Inflammatory macrophage treated with lipopolysaccharide for 4 hours (primary cell): ENCODE measurements at places on chromosomes 7 and 10.

DNA sequence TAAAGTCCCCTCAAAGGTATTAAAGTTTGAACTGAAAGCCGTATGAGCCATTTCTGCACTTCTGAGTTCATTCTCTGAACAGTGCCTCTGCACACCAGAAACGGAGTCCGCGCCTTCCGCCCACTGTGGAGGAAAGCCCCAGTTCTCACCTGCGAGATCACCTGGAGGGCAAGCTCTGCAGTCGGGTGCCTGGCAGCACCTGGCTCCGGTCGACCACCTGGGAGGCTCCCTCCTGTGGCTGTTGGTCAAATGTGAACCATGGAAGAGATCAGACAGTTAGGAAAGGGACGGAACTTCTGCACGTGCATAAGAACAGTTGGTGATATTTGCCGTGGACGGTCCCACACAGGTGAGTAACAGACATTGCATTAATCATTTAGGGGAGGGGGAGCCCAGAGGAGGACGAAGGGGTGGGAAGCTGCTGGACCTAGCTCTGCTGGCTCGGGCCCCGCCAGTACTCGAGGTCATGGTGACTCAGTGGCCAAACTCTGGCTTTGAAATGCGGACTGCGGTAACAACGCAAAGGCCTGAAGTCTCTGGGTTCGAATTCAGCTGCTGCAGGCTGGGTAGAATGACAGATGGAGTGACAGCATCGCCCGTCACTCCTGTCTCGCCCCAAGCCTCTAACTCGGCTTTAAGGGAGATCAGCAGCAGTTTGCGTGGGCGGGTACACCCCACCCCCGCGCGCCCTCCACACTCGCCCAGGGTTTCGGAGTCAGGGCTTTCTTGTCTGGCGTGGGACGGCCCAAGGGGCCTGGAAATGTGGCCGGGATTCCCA lies 1.7 kb upstream of the DPYSL4 start:
- no peak for DNase-seq

- no peak for DNase-seq
These were observed at the start of gene RBP4 for GRCh38 chr10:93601146-93601773. Gene RBP4 (minus strand): TSS chr10:93601235. CDS start chr10:93601028, 207 bp downstream.

- DNase-seq = peak; percentile 74
These were observed 19.8 kb downstream of the CCNY start for GRCh38 chr10:35355971-35356724.

DNA sequence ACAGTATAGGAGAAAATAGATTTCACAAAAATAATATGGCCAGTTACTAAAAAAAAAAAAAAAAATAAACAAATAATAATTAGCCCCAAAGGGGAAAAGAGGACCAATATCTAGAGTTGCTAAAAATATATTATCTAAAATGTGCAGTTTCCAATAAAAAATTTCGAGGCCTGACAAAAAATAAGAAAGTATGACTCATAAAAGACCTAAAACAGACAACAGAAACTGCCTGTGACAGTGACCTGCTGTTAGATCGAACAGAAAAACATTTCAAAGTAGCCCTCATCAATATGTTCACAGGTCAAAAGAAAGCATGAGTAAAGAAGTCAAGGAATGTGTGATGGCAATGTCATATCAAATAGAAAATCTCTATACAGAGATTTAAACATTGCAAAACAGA lies 11.8 kb upstream of the TSPAN12 start:
- no peak for DNase-seq

DNA sequence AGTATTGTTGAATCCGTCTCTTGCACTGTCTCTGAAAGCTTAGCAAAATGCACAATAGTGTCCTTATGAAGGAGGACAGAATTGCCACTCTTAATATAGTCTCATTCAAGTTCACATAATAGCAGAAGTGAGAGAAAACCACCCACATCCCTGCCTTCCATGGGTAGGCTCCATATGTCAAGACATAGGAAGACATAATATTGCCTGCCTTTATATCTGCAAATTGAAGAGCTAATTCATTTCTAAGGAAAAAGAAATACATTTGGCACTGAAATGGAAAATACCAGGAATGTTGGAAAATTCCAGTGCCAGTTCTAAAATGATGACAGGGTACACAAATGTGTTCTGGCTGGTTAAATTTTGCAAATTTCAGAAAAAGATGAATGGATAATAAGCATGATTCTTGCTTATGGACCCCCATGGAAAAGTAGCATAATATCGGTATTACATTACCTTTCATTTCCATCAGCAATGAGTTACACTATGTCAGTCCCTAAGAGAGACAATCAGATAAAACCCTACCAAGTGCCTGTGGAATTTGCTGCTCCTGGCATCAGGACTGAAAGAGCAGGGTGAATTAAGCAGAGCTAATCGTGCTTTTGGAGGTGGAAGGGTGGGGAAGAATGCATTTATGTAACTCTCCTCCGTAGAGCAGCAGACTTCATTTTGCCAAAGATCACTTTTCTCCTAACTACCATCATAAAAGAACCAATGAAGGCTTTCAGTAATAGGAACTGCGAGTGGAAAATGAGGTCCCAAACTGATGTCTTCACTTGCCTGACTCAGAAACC lies 312.6 kb downstream of the FGFR2 start:
- DNase-seq = peak; percentile 1

DNA sequence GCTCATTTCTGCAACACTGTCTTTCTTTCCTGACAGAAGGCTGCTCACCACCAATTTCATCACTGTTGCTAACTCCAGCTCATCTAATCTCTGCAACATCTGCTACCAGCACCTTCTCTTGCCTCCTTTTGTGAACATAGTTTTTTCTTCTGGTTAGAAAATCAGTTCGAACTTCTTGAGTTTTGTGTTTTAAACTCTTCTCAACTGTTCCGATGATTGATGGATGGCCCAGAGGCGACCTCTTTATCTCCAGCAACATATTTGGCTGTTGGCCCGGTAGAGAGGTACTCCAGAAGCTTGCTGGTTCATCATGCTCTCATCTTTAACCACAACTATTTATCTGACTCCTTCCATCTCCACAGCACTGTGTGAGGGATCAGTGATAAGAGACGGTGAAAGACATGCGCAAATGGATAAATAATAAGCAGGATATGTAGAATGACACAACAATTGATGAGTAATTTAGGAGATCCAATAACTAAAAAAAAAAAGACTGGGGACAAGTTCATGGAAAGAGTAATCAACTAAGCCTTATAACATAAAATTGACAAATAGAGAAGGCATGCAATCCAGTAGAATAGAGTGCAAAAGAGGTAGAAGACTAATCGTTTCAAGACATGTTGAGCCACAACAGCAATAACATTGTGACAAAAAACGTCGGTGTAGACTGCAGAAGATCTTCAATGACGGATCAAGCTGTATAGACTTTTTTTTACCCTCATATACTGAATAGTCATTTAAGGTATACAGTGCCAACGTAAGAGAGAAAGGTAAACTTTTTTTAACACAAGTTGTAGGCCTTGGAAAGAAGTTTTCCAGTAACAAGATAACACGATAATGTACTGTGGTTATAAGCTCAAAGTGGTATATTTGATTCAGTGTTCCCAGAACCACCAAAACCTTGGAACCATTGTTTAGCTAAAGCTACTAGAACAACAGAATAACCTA lies 152.2 kb downstream of the CRPPA start:
- no peak for DNase-seq

- DNase-seq = peak; percentile 62
These were observed 287.6 kb downstream of the TWIST1 start for GRCh38 chr7:18829858-18830285.

DNA sequence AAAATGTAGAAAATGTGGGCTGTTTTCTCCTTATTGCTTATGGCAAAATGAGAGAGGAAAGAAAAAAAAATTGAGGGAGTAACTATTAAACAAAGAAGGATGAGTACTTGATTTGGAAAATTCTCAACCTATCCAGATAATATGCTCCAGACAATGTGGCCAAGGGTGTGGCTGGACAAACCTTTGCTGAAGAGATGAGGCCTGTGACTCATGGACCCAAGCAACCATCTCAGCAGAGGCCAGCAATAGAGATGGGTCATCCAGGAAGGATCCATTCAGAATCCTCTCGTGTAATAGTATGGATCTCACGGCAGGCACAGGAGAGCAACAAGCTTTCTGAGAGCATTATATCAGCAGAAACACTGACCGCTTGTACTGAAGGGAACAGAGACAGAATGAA lies 120.3 kb upstream of the CELF2 start:
- no peak for DNase-seq

DNA sequence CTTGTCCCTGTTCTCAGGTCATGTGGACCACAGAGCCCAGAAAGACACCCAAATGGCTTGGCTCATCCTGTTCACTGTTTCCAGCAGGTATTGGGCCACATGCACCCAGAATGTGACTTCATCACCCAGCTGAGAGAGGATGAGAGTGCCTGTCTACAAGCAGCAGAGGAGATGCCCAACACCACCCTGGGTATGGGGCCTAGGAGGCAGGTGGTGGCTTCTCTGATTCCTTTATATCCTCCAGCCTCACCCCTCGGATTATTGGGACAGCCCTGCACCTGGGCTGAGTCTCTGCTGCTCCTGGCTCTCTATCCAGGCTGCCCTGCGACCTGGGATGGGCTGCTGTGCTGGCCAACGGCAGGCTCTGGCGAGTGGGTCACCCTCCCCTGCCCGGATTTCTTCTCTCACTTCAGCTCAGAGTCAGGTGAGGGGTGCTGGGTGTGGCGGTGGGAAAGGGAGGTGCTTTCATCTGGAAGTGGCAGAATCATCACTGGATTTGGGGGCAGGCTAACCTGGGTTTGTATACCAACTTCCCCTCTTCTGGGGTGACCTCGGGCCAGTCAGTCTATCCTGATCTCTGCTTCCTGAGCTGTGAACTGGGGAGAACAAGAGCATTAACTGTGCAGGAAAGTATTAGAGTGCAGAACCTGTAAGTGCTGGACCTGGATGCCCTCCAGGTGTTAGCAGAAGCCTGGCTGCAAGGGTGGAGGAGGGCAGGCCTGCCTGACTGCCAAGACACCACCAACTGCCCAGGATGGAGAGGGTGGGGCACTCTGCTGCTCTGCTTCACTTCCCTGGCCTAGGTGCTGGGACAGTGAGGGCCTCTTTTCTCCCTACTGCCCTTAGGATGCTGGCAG lies 5.2 kb downstream of the GHRHR start:
- no peak for DNase-seq

GRCh38 chr7:99106411-99106810 lies 37.5 kb downstream of the SMURF1 start:
- DNase-seq = no peak

DNA sequence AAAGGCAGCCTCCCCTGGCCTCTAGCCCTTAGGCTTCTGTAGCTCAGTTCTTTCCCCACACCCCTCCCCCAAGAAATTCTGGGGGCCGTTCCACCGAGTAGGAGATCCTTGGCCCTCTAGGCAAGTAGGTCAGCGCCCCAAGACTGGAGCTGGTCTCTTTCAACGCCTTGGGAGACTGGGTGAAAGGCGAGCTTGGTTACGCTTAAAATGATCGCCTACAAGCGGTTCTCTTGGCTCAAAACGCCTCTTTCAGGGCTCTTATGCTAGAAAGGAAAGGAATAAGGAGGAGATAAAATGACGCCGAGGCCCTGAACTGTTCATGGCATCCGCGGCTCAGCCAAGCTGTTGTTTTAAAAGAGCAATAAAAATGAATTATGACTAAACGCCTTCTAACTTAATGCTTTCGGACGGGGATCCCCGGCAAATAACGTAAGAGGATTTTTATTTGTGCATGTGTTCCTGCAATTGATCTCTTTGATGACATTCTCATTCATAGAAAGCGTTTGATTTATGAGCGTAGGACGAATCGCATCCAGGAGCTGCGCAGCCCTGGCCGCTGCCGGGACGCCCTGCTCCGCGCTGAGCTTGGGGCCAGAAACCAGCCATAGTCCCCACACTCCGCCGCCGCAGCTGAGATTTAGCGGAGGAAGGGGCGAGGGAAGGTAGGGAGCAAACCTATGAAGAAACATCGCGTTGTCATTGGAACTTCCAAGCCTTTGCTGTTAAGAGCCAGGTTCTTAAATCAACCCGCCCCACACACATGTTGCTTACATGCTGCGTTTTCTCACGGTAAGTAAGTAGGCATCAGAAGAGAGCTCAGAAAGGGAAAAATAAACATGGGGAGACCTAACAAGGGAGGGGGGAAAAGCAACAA lies 3.0 kb upstream of the HOXA1 start:
- DNase-seq = no peak

DNA sequence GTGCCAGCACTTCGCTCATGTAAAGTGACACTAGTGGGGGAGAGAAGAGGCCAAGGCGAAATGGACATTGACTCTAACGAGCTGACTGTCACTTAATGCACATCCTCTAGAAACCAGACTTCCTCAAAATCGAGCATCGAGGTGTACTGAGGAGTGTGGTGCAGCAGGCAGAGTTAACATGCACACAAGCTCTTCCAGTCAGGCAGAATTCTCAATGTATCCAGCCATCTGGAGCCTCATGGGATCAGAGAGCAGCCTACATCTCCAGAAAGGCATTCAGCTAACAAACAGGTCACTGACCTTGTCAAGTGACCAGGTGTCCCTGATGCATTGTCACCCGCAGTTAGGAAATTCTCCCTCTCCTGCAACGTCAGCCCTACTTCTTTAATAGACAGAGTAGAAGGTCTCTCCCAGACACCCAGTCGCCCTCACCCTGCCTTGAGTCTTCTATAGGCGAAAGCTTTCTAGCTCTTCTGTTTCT lies 259.8 kb upstream of the AOAH start:
- DNase-seq = no peak

GRCh38 chr10:71782917-71783490 lies 9.7 kb upstream of the VSIR start:
- DNase-seq = no peak

DNA sequence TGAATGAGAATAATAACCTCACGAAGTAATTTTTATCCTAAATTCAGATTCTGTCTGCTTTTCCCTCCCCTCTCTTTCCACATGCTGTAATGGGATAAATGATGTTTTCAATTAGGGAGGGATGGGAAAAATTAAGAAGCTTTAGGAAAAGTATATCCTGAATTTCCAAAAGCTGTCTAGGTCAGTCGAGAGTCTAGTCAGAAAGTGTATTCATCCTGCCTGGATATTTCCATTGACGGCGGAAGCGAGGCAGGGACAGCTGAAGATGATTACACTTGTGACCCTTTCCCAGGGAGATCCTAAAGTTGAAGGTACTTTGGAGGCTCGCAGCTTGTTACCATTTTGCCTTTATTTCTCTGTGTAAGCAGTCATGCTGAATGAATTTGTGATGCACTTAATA lies 204.1 kb downstream of the ZNF365 start:
- DNase-seq = no peak

DNA sequence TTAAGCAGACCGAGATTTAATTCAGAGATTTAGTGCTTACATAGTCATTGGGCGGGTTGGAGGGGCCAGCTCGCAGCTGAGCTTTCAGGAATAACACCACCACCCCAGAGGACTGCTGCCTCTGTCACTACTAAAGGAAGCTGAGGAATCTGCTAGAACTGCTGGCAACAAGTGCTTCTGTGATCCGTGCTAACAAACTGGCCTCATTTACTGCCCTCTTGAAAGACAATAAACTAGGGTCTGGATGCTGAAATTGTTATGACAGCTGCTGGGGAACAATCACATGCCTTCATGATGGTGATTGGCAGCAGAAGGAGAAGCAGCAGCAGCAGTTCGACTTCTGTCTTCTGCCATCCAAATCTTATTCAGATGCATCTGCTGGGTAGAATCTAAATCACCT lies 285.5 kb upstream of the TAC1 start:
- DNase-seq = no peak

- peak; percentile 73 for DNase-seq
These were observed 90.1 kb upstream of the PIK3CG start for GRCh38 chr7:106774768-106775551.
